ENCODE measurements at places on chromosomes 4 and X.

GRCh38 chr4:85492336-85492735, 17.4 kb downstream of the ARHGAP24 start:
- no peak for DNase-seq

DNA sequence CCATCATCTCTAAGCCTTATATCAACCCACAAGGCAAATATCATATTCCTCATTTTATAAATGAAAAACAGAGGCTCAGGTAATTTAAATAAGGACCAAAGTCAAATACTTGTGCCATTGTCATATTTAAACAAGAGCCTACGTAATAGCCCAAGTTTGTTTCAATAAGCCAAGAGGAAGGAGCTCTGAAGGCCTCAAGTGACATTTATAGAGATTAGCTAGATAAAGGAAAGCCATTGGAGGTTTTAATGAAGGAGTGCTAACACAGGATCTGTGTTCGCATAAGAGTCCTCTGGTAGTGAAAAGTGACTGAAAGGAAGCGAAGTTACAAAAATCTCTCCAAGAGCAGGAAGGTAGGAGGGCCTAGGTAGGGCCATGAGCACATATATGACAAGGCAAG, 384.9 kb upstream of the NOCT start:
- no peak for DNase-seq

- DNase-seq: no peak
These were observed 26.4 kb downstream of the NOP14 start for GRCh38 chr4:2936773-2937145.

GRCh38 chr4:105586638-105587328, 34.4 kb downstream of the ARHGEF38 start:
- no peak for DNase-seq

GRCh38 chr4:100257567-100257966, 67.3 kb upstream of the DDIT4L start:
- no peak for DNase-seq

DNA sequence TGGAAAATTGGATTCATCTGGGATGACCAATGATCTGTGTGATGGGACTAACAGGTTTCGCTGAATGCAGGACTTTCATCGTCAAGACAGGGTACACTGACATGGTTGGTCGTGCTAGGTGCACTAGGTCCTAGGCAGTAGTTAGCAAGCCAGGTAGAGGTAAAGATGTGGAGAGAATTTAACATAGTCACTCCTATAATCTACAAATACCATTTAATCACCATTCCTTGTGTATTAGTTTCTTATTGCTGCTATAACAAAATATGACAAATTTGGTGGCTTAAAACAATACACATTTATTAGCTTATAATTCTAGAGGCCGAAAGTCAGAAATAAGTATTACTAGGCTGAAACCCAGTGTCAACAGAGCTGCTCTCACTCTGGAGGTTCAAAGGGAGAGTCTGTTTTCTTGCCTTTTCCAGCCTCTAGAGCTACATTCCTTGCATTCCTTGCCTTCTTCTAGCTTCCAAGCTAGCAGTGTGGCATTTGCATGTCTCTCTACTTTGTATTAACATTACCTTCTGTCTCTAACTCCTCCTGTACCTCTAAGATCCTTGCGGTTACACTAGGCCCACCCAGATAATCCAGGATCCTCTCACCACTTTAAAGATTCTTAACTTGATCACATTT, 98.7 kb upstream of the GRIA3 start:
- no peak for DNase-seq

GRCh38 chr4:33187035-33187434, 2466.9 kb downstream of the PCDH7 start:
- no peak for DNase-seq

GRCh38 chr4:56657128-56657527, 24.0 kb downstream of the HOPX start:
- DNase-seq: no peak

GRCh38 chr4:6380746-6381410, 91.5 kb downstream of the PPP2R2C start:
- no peak for DNase-seq

DNA sequence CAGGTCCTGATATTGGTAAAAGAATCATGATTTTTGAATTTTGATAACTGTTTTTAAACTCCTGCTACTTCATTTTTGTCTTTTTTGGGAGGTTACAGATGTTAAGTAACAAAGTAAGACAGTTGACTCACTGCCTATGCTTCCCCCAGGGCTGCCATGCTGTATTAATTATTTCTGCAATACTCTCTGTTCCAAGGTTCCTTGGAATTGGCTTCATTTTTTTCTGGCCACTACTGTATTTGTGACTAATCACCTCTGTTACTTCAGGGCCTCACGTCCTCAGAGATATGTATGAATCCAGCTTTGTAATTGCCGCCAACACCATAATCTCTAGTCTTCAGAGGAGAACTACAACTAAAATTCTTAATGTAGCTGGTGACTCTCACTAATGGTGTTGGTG, 1729.3 kb downstream of the C4orf33 start:
- DNase-seq: no peak

GRCh38 chrX:154409222-154409871, at the start of gene DNASE1L1:
DNASE1L1 (minus strand) TSS chrX:154409254; CDS start chrX:154405568, 3,686 bp downstream.
- peak; percentile 79 for DNase-seq

DNA sequence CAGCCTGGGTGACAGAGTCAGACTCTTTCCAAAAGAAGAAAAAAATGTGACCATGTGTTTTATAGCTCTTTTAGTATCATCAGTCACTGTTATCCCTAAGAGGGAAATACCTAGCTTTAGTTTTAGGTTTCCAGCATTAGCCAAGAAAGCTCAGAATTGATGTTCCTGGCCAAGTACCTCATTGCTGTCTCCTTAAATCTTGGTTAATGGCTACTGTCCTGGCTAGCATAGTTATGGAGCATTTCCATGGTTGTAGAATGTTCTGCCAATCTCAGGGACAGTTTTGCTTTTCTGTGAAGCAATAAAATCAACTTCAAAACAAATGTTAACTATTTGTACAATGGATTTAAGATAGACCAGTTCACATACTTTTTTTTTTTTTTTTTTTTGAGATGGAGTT, 74.4 kb downstream of the HTT start:
- no peak for DNase-seq
